Cerebellar cortex (tissue), 1 donor: ENCODE measurements at places on chromosomes 13 and 19.

DNA sequence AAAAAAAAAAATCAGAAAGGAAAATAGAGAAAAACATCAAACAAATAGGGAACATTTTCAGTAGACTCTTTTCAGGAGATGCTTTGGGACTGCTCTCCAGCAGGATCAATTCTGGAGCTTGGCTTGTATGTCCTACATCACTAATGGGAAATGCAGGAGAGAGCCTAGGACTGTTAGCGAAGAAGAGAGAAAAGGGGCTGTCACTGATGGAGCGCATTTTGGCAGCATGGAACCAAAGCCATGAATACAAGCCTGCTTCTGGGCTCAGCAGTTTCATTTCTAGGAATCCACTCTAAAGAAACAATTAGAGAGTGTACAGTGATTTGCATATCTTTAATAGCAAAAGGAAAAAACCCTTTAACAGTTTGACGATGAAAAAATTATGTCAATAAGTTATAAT, 203.9 kb downstream of the NUFIP1 start:
- DNase-seq = no peak

DNA sequence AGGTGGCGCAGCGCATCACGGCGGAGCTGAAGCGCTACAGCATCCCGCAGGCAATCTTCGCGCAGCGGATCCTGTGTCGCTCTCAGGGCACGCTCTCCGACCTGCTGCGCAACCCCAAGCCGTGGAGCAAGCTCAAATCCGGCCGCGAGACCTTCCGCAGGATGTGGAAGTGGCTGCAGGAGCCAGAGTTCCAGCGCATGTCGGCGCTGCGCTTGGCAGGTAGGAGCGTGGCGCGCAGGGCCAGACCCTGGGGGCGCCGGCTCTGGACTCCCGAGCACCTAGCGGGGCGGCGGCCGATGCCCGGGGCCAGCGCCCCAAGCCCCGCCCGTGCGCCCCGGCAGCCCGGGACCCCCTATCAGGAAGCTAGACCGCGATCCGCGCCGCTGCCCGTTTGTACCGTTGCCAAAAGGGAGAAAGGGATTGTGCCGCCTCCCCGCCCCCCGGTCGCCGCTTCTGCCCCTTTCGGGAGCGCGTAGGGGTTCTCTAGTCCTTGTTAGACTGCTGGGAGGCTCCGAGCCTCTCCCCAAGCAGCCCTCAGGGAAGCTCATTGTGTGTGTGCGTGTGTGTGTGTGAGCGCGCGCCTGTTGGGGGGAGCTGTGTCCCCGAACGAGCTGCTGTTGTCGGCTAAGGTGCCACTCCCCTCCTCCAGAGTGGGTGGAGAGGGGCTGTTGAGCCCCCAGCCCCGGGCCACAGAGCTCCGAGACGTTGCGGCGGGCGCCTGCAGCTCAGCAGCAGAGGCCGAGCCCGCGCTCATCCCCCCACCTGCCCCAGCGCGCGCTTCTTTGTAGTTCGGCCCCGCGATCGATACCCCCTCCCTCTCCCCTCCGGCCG, 1.5 kb downstream of the ONECUT3 start:
- no peak for DNase-seq

GRCh38 chr19:3097442-3097871, 3.3 kb downstream of the GNA11 start:
- DNase-seq = peak; percentile 82

DNA sequence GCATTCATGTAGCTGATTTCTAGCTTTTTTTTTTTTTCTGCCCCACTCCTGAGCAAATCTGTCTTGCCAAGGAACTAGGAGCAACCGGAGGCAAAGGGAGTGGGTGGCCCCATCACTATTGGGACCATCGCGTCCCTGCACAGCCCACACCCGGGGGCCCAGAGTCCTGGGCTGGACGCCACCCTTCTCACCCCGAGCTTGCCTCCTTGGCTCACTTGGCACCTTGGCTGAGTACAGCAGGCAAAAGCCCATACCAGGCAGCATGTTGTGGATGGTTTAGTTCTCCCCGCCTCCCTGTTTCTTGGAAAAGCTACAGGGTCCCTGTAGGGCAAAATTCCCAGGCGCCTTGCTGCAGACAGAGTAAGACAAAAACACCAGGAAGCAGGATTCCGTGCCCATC, 13.7 kb downstream of the SMIM24 start:
- DNase-seq = no peak

DNA sequence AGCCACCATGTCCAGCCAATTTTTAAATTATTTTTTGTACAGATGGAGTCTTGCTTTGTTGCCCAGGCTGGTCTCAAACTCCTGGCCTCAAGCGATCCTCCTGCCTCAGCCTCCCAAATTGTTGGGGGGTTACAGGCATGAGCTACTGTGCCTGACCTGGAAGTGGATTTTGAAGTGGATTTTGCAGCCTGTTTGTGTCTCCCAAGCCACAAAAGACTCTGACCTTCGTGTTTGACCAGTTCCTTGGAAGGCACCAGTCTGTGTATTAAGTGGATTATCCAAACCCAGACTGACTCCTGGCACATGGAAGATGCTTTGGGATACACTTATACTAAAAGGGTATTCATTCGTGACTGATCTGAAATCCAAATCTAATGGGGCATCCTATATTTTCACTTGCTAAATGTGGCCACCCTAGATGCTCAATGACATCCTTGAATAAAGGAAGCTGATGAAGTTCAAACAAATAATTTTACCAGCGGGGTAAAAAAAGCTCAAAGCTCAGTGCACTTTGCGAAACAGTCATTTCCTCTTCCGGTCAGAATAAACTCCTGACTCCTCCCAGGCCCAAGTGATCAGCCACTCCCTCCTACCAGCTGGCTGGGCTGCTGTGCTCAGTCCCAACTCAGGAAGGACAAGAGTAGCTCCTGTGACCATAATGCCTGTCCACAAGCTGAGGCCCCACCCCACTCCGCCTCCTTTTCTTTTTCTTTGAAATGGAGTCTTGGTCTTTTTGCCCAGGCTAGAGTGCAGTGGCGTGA, 32.6 kb upstream of the GATAD2A start:
- no peak for DNase-seq

DNA sequence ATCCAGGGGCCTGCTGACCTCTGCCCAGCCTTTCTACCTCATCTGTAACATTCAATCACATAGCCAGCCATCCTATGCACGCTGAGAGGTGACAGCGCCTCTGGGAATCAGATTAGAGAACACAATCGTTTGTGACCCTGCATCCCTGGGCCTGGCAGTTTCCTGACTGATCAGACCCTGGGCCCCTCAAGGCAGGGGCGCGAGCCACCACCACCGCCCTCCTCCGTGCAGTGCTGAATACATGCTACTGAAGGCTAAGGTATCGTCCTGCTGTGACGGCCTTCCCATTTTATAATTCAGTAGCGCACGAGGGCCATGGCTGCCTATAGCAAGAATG, 1.3 kb downstream of the TMTC4 start:
- no peak for DNase-seq

DNA sequence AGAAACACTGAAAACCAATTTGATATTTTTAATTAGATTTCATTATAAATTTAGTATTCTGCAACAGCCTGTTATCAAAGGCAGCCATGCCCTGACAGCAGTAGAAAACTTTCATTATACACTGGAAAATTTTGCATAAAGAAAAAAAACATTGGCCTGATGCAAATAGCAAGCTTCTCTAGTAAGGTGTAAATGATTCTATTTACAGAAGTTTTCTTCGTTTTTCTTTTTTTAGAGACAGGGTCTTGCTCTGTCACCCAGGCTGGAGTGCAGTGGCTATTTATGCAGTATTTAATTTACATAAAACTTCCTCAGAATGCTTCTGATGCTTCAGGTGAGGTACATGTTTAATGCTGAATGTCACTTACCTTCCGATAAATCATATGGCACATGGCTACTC, 67.0 kb downstream of the ABCC4 start:
- DNase-seq = no peak

GRCh38 chr19:29677001-29677817, 11.9 kb downstream of the PLEKHF1 start:
- no peak for DNase-seq

- DNase-seq = no peak
These were observed 23.1 kb downstream of the GAS6 start for GRCh38 chr13:113840541-113841352.
